Neural crest cell (in vitro differentiated cells): ENCODE measurements at places on chromosomes 5 and 9.
A peak's percentile ranks its signal among the peaks of the same experiment; 100 is the strongest.

GRCh38 chr5:168578538-168579487 lies at the start of gene PANK3:
PANK3 (minus strand) TSS chr5:168579368; CDS start chr5:168579283, 85 bp downstream.
- peak; percentile 48 for DNase-seq

- no peak for DNase-seq
These were observed 756.1 kb downstream of the DNAH5 start for GRCh38 chr5:13188371-13188770.

DNA sequence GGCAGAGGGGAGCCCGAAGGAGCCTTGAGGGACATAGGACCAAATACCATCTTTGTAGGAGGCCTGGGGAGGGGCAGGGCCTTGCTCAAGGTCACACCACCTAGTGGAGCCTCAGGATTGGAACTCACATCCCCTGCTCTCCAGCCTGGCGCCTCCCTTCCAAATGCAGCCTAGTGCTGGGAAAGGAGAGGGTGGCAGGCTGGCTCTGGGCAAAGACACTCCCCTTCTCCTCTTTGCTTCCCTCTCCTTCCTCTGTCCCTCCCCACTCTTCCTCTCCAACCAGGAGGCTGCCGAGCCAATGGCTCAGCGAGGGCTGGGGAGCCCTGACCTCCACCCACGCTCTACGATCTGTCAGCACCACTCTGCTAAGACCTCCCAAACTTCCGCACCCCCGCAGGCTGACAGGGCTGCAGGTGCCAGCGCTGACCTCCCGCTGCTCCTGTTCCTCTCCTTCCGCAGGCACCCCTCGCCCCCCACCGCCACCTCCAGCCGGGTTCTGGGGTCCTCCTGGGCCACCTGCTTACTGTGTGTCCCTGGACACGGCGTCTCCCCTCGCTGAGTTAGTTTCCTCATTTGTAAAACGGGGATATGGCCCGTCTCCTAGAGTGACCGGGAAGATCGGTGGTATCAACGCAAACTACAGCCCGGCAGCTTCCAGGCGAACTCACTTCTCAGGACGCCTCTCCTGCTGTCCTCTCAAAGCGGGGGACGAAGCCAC lies 52.9 kb downstream of the C9orf50 start:
- DNase-seq = no peak

DNA sequence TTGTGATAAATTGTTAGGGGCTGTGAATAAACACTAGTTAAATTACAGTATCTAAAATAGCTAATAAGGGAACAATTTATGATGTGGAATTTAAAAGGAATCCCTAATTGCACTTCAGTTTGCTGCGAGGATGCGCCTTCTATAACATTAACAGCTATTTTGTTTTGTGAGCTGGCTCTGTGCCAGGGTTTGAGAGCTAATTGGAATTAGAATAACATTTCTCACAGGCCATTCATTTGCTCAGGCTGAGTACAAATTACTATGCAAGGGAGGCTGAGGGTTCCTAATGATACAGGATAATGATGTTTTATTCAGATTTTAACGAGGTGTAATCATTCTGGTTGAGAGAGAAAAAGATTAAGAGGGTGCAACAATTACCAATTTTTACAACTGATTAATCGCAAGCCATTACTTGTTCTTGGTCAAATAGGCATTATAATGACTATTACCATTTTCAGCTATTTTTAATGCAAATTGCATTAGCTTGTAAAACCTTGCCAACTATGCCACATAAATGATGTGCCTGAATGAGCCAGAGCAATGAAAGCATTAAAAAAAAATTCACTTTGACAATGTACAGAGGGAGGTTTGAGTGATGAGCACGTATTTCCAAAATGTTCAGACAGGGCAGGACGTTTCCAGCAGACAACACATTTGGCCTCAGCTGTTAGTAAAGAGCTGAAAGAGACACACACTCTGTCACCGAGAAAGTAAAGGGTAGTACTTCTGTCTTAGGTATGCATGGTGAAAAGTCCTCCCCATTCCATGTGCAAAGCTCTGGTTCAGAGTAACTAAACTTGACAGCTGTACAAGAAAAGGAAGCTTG lies 576.5 kb downstream of the TLE1 start:
- DNase-seq = no peak
